ENCODE measurements at places on chromosomes 5 and 9.

- DNase-seq, result no peak
These were observed 45.7 kb upstream of the GHR start for GRCh38 chr5:42377496-42377895.

DNA sequence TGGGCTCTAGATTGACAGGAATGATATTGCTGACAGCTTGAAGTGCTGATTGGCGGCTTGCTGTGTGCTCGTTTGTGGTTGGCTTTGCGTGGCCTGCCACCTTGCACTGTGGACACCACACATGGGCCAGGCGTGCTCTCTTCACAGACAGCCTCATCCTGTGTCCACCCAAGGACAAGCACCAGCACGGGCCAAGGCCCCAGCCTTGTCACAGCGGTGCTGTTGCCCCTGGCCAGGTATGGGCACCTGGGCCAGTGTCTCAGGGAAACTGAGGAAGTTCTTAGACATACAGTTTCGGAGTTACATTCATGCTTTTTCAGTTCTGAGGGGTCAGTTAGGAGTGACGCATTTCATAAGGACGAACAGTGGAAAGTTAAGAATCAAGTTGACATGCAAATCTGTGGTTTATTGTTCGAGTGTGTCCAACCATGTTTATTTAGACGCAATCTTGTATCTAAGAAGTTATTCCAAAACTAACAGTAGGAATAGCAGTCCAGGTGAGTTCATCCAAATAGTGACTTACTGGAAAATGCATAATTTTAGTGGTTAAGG, 125.9 kb downstream of the EHMT1 start:
- DNase-seq, result no peak

- DNase-seq, result no peak
These were observed 6.1 kb downstream of the LAMC3 start for GRCh38 chr9:131015112-131015511.

DNA sequence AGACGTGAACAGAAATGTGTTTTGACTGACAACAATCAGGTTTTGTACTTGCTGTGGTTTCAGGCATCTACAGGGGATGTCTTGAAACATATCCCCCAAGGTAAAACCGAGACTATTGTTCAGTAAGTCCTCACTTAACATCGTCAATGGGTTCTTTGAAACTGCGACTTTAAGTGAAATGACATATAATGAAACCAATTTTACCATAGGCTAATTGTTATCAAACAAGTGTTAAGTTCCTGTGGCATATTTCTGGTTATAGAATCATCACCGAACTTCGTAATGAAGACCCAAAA, 16.4 kb upstream of the OMD start:
- DNase-seq, result no peak

- DNase-seq, result no peak
These were observed 108.5 kb downstream of the ZSWIM6 start for GRCh38 chr5:61440596-61440995.

DNA sequence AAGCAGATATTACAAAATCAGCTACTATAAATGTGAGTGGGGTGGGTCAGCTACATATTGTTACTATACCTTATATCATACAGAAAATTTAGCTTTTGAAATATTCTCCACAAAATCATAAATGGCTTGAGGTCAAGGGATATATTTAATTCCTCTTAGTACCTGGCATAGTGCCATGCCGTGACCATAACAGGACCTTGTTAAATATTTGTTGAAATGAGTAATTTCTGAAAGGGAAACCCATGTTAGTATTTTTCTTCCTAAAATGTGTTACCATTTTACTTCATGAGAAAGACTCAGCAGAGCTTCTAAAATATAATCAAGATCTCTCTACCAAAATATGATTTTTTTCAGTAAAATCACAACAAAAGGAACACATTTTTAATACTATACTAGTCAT, 14.8 kb downstream of the ATP10B start:
- no peak for DNase-seq

GRCh38 chr5:110909950-110910349, 161.6 kb upstream of the TSLP start:
- DNase-seq, result no peak

DNA sequence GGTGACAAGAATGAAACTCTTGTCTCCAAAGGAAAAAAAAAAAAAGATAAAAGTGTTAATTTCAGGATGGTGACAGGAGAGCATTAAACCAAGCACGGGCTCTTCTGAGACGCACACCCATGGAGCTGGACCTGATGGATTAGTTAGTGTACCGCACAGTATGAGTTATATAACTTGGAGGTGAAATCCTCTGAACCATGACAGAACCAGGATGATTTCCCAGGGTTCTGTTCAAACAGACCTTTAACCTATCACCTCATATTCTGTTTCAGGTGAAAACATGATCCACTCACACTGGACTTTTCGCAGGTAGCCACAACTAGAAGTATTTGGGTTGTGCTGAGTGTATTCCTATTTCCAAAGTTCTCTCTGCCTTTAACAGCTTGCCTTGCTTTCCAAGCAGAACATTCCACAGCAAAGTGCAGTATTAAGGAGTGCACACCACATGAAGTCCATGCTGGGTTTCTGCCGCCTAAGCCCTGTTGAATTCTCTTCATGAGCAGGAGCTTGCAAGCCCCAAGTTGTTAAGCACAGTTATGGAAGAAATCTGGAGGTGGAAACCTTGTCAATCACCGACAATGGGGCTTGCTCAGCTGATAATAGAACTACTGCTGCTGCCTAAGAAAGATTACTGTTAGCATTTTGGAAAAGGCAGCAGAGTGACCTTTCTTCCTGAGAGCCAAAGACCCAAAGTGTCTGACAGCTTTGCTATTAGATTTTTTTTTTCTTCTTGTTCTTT, 461.7 kb downstream of the TLE1 start:
- DNase-seq, result no peak

GRCh38 chr5:137498736-137499505, at the start of gene SPOCK1:
SPOCK1 (minus strand) TSS chr5:137499326.
- DNase-seq, result peak; percentile 44

GRCh38 chr9:2817999-2818803, 25.7 kb downstream of the PUM3 start:
- no peak for DNase-seq

DNA sequence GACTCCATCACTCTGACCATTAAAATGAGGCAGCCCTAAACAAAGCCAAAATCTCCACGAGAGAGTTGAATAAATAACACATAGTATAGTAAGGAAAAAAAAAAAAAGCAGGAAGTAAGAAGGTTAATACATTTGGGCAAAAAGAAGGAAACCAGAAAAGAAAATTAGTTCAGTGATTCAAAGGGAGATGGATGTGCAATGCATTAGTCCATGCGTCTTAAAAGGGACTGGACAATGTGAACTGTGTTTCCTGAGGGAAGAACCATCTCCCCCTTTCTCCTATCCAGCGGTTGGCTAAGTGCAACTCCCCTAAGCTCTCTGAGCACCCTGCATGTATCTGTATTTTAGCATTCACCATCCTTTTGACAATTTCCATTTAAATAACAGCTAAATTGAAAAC, 1.4 kb downstream of the ANKRA2 start:
- no peak for DNase-seq

GRCh38 chr9:30522061-30522460, 1862.4 kb upstream of the ACO1 start:
- no peak for DNase-seq

DNA sequence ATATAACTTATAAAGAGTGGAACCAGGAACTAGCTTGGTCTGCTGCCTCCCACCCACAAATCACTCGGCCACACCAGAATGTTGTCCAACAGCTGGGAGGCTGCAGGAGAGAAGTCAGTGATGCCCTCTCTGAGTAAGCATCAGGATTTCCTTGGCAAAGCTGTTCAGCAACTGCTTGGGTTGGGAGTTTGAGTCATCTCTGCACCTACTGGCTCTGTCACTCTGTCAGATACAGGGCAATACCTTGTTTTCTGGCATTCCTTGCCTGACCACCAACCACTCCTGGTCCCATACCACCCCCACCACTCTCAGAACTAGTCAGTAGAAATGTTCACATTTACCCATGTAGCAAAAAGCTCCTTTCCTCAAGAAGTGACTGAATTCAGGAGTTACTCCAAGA, 36.8 kb upstream of the GCNT4 start:
- no peak for DNase-seq

GRCh38 chr9:89666950-89667349, 62.1 kb downstream of the GADD45G start:
- DNase-seq, result no peak

DNA sequence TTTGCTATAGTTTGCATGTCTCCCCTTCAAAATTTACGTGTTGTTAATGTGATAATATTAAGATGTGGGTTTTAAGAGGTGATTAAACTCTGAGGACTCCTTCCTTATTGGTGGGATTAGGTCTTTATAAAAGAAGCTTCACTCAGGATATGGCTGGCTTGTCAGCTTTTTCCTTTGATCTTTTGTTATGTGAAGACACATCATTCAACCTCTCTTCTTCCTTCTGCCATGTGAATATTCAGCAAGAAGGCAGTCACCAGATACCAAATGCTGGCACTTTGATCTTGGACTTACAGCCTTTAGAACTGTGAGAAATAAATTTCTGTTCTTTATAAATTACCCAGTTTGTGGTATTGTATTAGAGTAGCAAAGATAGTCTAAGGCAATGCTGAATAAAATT, 855.9 kb upstream of the CDH10 start:
- DNase-seq, result no peak

DNA sequence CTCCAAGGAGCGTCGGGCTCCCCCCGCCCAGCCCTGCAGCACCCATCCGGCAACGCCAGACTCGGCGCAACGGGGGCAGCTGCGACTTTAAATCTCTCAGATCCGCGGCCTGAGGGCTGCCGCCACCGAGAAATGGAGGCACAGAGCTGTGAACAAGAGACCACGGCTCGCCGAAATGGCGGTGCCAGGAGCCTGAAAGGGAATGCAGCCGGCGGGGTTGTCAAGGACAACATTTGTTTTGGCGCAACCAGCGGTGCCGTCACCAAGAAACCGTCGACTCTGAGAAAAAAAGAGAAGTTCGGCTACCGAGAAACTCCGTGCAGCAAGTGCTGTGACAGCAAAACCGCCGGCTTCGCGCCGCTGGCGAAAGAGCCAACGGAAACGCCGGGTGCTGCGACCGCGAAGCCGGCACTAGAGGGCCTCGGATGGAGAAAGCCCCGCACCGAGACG, 2.1 kb upstream of the ANXA2R start:
- no peak for DNase-seq

DNA sequence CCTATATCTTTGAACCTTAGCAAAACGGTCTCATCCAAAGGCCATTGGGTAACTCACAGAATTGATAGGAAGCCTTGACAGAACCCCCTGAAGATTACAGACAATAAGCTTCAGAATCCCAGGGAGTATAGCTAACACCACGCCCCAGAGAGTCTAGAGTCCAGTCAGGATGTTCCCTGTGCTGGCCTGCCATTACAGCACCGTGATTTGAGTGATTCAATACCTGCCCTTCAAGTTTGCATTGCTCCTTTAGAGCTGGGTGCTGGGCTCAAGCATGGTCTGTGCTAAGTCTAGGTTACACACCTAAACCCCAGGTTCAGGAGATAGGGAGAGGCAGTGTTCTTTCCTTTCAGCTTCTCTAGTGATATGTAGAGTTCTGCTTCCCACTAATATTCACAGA, 90.5 kb downstream of the RASEF start:
- no peak for DNase-seq

DNA sequence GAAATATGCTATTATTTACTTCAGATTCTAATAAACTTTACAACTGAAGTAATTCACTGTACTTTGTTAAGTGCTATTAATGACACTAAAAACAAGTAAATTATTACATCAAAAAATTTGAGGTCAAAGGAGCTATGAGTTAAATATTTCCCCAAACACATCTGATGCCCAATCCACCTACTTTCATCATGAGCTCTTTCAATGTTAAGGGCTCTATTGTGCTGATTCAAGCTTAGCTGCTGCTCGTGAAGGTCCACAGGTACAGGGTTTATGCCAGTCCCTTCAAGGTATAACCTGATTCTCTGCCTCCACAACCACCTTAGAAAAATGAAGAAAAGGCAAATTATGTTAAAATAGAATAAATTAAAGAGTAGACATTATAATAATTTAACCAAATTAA, 24.2 kb downstream of the NADK2 start:
- DNase-seq, result no peak

DNA sequence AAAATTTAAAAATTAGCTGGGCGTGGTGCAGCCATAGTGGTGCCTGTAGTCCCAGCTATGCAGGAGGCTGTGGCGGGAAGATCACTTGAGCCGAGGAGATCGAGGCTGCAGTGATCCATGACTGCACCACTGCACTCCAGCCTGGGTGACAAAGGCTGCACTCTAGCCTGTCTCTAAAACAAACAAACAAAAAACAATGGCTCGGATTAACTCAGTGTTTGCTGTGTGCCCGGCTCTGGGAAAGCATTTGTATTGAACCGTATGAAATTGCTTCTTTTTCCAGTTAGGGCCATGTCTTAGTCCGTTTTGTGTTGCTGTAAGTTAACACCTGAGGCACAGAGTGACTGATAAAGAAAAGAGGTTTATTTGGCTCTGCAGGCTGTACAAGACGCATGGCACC, 62.6 kb downstream of the CFAP77 start:
- DNase-seq, result no peak

DNA sequence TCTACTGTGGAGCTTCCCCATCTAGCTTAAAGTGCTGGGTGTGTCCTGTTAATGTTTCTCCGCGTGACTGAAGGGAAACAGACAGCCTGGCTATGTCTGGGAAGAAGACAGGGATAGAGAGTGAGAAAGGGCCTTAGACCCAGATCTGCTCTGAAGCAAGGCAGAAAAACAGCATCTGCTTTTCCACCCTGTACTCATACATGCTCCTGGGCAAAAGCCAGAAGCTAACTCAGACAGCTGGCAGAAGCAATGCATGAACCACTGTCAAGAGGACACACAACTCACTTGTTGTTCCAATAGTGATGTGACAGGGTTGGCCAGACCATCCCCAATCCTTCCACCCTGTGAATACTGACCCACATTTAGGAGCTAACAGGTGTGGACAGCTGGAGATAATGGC, 63.3 kb downstream of the DPYSL3 start:
- DNase-seq, result no peak

GRCh38 chr9:110192531-110193261, 15.3 kb downstream of the C9orf152 start:
- no peak for DNase-seq

DNA sequence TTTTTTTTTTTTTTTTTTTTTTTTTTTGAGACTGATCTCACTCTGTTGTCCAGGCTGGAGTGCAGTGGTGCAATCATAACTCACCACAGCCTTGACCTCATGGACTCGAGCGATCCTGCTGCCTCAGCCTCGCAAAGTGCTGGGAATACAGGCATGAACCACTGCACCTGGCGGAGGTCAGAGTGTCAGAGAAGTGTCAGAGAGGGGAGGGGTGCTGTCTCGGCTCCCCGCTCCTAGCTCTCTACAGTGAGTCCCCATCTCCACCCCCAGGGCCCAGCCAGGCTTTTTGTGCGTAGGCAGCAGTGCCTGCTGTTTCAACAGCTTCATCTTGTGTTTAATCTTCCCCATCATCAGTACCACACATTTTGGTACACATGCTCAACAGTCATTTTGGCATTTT, 38.3 kb downstream of the SAR1B start:
- no peak for DNase-seq
